ENCODE measurements at places on chromosomes 7 and 10.

DNA sequence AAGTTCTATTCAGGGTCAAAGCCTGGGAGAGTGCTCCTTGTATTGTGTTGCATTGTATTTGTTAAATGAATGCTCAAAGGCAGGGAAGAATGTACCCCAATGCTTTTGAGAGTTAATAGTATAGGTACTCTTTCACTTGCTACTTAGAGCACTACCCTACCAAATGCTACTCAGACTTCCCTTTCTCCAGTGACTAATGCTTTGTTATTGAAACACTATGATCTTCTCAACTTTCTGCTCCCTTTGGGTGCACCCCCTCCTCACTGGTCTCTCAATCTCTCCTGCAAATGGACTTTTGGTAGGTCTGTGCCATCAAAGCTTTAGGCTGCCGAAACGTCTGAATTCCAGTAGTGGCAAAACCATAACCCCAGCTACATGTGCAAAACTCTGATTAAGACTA, 177.7 kb upstream of the AHR start:
- DNase-seq: no peak

DNA sequence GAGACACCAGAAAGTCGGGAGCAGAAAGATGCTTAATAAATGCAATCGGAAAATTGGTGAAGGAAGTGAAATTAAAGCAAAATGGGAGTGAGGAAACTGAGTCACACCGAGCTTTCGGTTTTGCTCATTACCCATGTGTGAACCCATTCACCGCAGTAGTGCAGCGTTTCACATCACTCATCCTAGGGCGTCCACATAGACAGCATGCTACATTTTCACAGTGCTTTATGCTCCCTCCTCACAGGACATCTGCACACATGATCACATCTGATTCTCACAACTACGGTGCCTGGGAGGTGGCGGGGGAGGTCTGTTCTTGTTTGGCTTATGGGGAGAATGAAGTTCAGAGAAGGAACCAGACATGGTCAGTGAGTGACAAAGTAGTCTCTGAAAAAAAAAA, 36.6 kb upstream of the ATP6V0A4 start:
- DNase-seq: no peak

DNA sequence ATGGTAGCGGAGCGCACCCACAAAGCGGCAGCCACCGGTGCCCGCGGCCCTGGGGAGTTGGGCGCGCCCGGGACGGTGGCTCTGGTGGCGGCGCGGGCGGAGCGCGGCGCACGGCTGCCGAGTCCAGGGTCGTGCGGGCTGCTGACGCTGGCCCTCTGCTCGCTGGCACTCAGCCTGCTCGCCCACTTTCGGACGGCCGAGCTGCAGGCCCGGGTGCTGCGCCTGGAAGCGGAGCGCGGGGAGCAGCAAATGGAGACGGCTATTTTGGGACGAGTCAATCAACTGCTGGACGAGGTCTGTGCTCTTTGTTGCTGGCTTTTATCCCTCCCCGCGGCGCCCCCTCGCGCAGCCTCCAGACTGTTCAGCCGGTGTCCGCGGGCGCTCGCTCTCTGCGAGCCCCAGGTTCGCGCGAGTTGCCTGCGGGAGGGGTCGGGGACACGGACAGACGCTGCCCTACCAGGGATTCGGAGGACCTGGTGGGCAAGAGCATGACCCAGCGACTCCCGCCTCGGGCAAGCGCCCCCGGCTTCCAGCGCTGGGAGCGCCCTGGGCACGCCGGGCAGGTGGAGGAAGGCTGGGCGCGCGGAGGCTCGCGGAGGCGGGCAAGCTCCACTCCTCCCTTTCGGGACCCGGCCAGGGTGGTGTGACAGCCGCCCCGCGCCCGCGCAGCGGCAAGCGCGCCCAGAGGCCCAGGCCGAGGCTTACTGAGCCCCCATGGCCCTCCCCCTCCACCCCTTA, 887 bp downstream of the COL13A1 start:
- peak; percentile 35 for DNase-seq

GRCh38 chr7:5689118-5689517, 92.3 kb downstream of the RNF216 start:
- DNase-seq: peak; percentile 73

DNA sequence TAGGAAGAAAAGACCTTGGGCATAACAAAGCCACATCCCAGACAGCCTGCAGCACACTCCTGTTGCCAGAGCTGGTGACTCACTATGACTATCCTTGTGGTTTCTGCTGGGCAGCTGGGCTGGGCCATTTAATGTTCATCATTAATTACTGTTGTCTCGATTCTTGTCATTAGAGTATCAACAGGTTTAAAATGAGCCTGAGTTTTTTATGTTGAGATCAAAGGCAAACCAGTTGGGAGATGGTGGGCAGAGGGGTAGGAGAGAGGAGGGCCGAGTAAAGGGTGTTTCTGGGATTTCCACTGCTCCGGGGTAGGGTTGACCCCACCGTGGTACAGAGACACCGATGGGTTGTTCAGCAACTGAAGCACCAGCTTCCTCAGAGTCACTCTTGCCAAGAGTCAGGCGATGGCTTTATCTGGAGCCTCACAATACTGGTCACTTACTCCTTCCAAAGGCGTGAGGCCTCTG, 128.7 kb upstream of the LYZL1 start:
- DNase-seq: peak; percentile 89

DNA sequence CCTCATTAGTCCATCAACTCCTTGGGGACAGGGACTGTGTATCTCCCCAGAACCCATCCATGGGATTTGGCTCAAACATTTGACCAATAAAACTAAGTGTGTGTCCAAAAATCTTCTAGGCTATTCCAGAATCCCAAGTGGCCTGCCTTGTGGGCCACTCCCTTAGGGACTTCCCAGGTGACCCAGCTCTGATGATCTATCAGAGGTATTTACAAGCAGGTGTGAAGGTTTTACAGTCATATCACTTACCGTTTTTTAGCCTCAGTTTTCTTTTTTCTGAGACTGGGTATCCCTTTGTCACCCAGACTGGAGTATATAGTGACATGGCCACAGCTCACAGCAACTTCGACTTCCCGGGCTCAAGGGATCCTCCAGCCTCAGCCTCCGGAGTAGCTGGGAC, 64.4 kb downstream of the PIP4K2A start:
- no peak for DNase-seq

Data from LHCN-M2 (cell line).